ENCODE measurements at places on chromosomes 2 and 18. TPM values are rescaled to one million over a fixed set of nuclear protein-coding genes. Genes with fewer than 3 reads are reported as not detected.

DNA sequence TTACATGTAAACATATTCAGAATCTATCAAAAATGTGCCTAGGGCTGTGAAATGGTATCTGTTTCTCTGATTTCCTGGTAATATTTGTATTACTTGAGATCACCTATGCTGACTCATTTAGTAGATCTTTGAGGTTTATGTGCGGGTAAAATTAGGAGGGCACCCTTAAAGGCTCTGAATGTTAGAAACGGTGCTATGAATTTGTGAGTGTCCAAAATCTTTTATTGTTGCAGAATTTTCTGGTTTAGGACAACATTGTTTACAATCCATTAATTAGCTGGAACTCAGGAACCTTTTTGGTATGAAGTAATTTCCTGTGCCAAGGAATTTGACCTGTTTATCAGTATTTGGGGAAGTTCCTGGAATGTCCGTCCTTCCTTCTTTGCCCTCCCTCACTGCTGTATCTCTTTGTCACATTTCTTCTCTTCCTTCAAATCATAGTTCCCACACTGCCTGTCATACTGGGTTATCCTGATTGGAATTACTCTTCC, 130.5 kb downstream of the TANC1 start:
- peaks cover 4% of the 10 kb centered on the region for H3K36me3 ChIP-seq
- H3K4me3 ChIP-seq: no peak overlapping the region
- DNase-seq: peak; percentile 45
- H3K27me3 ChIP-seq: no peaks in the 10 kb centered on the region
- H3K27ac ChIP-seq: peak overlapping the region; percentile 56

Gene ASXL3
- under 0.01 TPM for total RNA-seq

Gene CYTIP
- not detected for total RNA-seq

DNA sequence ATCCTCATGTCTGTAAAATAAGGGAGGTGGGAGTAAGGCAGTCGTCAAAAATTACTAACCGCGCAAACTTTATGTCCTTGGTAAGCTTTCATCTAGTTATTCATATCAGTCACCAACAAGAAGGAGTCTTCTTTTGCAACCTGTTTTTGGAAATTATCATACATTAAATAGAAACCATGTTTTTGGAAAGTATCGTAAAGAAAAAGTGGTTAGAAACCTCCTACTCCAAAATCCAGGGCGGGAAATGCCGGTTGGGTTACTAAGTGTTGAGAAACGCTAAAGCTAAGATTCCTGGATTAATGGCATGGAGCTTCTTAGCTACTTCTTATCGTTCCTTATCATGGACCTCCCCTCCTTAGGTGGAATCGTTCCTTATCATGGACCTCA, 778 bp downstream of the BBS5 start:
- peak overlapping the region; percentile 21 for H3K27ac ChIP-seq
- 0 out of 2 replicates have a peak, but pooled peaks cover 1% of the 10 kb centered on the region for H3K36me3 ChIP-seq
- peak overlapping the region; percentile 60 for H3K4me3 ChIP-seq

GRCh38 chr2:31365834-31366505, 48.6 kb downstream of the XDH start:
- no peak overlapping the region for H3K27ac ChIP-seq
- no peak for DNase-seq
- H3K4me1 ChIP-seq: no peaks in the 10 kb centered on the region
- no peak overlapping the region for H3K4me3 ChIP-seq

Gene TPO
- not detected for total RNA-seq

GRCh38 chr18:22069916-22070315, 99.5 kb upstream of the GATA6 start:
- DNase-seq: no peak
- H3K4me1 ChIP-seq: no peaks in the 10 kb centered on the region
- peaks cover 35% of the 10 kb centered on the region for H3K27me3 ChIP-seq
- no peak overlapping the region for H3K4me3 ChIP-seq
- no peak overlapping the region for H3K27ac ChIP-seq
- no peaks in the 10 kb centered on the region for H3K36me3 ChIP-seq

Gene NOP58
- total RNA-seq: 117 TPM

Gene MRPL19
- total RNA-seq: 48.0 TPM

DNA sequence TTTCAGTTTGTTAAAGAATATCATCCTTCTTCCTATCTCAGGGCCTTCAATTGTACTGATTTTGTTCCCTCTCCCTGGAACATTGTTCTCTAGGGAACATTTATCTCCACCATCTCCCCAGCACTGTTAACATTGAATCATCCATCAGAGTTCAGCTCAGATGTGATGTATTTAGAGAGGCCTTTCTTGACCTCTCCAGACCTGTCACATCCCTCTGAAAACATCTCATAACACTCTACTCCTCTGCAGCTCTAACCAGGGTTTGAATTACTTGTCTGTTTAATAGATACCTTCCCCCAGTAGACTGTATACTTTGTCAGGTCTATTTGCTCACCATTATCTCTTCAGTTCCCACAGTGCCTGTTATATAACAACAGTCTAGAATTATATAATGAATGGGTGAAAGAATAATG, 98.6 kb downstream of the GALNT1 start:
- H3K36me3 ChIP-seq: peaks cover 5% of the 10 kb centered on the region
- DNase-seq: no peak
- no peak overlapping the region for H3K4me3 ChIP-seq
- H3K4me1 ChIP-seq: peaks cover 6% of the 10 kb centered on the region

Gene MATN3
- total RNA-seq: 1.1 TPM

Gene ZSWIM2
- not detected for total RNA-seq

GRCh38 chr2:217371781-217372213, 511.9 kb upstream of the TNP1 start:
- H3K27ac ChIP-seq: peak overlapping the region; percentile 73
- no peaks in the 10 kb centered on the region for H3K27me3 ChIP-seq
- DNase-seq: no peak
- H3K36me3 ChIP-seq: no peaks in the 10 kb centered on the region

DNA sequence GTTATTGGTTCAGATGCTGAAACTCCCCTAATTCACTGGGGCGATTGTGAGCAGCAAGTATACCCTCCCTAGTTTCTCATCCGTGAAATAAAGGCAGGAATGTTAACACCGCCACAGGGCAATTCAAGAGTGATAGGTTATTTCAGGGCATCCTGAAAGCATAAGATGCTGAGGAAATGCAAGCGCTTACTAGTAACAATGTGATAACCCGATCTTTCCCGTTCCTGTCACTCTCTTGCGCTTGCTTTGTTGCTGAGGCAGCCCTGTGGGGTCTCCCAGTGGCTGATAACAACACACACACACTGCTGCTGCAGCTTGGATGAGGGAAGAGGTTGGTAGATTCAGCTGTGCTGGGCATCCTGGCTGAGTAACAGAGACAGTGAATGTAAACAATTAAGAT, 259.3 kb downstream of the AGPS start:
- H3K27ac ChIP-seq: no peak overlapping the region
- H3K36me3 ChIP-seq: no peaks in the 10 kb centered on the region
- no peaks in the 10 kb centered on the region for H3K4me1 ChIP-seq
- peaks cover 3% of the 10 kb centered on the region for H3K27me3 ChIP-seq
- no peak for DNase-seq
- no peak overlapping the region for H3K4me3 ChIP-seq

- no peaks in the 10 kb centered on the region for H3K27me3 ChIP-seq
- H3K27ac ChIP-seq: no peak overlapping the region
- no peak overlapping the region for H3K4me3 ChIP-seq
- no peaks in the 10 kb centered on the region for H3K36me3 ChIP-seq
Measured at GRCh38 chr18:9413576-9413975, 61.7 kb upstream of the RALBP1 start.

GRCh38 chr2:174607989-174608865, 10.6 kb upstream of the WIPF1 start:
- no peak overlapping the region for H3K27ac ChIP-seq
- H3K4me1 ChIP-seq: peaks cover 2% of the 10 kb centered on the region
- no peaks in the 10 kb centered on the region for H3K36me3 ChIP-seq
- no peak overlapping the region for H3K4me3 ChIP-seq
- no peak for DNase-seq
- no peaks in the 10 kb centered on the region for H3K27me3 ChIP-seq

Gene FBXO36
- total RNA-seq: 2.2 TPM

Gene PDE11A
- total RNA-seq: 0.56 TPM

DNA sequence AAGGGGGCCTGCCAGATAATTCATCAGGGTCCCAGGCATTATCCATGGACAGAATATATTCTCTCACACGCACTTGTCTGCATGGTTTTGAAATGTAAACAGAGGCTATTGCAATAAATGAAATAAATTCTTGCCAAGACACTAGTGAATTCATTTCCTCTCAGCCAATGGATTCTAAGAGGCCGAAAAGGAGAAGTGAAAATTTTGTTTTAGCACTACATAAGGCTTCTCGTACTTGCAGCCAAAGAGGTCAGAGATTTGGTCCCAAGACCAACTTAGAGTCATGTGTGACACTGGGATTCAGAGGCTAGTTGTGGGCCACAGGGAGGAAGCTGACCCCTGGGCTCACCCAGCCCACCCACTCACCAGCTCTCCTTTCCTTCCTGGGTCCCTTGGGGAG, 184.1 kb upstream of the GLI2 start:
- peak; percentile 32 for DNase-seq
- no peak overlapping the region for H3K4me3 ChIP-seq
- H3K36me3 ChIP-seq: no peaks in the 10 kb centered on the region

- H3K27me3 ChIP-seq: no peaks in the 10 kb centered on the region
- peaks cover 4% of the 10 kb centered on the region for H3K4me1 ChIP-seq
- no peak for DNase-seq
- H3K36me3 ChIP-seq: no peaks in the 10 kb centered on the region
Measured at GRCh38 chr2:146125551-146125950, 1605.6 kb upstream of the ZEB2 start.

DNA sequence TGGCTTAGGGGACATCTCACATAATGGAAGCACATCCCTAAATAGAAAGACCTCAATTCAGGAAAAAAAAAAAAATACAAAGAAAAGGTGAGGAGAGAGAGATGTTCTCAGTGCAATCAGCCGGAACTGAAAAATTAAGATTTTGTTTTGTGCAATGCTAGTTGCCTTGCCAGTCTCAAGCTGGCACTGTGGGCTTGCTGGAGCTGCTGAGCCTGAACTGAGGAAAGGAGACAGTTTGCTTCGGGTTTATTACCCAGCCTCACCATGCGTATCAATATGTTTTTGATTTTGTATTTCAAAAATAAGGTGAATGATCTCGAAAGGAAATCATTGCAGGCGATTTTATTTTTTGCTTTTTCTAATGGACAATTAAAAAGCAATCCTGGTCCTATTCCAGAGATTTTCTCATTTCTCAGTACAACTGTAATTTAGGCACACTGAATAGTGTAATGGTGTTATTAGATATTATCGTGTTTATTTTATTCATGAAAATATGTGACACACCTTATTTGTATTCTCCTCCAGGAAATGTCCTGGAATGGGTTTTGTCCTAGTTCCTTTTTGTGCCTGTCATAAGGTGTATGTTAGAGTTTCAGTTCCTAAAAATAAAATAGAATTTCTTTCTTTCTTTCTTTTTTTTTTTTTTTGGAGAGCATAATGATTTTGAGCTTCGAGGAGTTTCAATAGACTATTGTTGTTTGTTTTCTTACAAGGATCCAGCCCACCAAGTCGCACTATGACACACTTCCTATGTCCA, 72.8 kb upstream of the ZEB2 start:
- no peaks in the 10 kb centered on the region for H3K36me3 ChIP-seq
- peaks cover 13% of the 10 kb centered on the region for H3K27me3 ChIP-seq
- DNase-seq: no peak
- H3K4me1 ChIP-seq: peaks cover 4% of the 10 kb centered on the region
- no peak overlapping the region for H3K27ac ChIP-seq

Gene FEV
- total RNA-seq: not detected

Gene FAM228A
- not detected for total RNA-seq

Gene CCDC85A
- total RNA-seq: 2.8 TPM

Gene PXDN
- 153 TPM for total RNA-seq

DNA sequence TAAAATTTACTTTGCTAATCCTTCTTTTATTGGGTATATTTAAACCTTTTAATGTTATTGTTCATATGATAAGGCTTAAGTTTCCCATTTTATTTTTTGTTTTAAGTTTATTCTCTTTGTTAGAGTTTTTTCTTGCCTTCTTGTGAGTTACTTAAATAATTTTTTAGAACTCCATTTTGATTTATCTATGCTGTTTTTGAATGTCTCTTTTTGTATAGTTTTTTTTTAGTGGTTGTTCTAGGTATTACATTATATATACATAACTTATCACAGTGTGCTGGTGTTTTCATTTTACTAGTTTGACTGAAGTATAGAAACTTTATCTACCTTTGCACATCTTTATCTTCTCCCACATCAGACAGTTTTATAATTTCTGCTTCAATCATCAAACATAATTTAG, 49.4 kb upstream of the TGFA start:
- no peaks in the 10 kb centered on the region for H3K36me3 ChIP-seq
- no peak for DNase-seq
- H3K27ac ChIP-seq: no peak overlapping the region
- H3K27me3 ChIP-seq: no peaks in the 10 kb centered on the region

Gene B3GNT7
- total RNA-seq: under 0.01 TPM

- H3K36me3 ChIP-seq: no peaks in the 10 kb centered on the region
- no peaks in the 10 kb centered on the region for H3K27me3 ChIP-seq
- no peaks in the 10 kb centered on the region for H3K4me1 ChIP-seq
Measured at GRCh38 chr18:50131591-50131990, 63.4 kb downstream of the MYO5B start.

DNA sequence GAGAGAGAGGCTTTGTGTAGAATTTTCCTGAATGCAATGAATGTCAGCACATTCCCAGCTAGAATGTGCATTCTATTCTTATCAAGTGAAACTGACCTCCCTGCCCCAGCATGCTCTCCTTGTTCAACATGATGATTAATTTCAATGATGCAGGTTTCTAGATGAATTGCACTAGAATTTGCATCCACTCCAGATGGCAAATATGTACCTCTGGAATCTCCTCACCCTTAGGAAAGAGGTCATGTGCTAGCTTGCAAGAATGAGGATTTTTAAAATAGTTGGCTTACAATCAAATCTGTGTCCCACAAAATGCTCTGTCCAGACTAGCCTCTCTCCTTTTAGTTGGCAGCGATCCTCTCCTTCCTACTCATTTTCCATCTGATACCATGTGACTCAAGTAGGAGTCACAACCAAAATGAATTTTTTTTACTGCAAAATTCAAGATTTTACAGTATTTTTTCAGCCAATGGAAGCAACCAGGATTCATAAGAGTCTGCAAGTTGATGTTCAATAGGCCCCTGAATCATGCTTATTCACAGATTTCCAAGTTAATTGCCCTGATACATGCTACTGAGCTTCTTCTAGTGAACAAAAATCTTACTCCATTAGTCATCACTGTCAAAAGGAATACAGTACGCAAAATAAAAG, 21.0 kb upstream of the STAT4 start:
- peaks cover 23% of the 10 kb centered on the region for H3K4me1 ChIP-seq
- peak overlapping the region; percentile 57 for H3K27ac ChIP-seq
- no peaks in the 10 kb centered on the region for H3K36me3 ChIP-seq
- H3K4me3 ChIP-seq: no peak overlapping the region
- peak; percentile 97 for DNase-seq

DNA sequence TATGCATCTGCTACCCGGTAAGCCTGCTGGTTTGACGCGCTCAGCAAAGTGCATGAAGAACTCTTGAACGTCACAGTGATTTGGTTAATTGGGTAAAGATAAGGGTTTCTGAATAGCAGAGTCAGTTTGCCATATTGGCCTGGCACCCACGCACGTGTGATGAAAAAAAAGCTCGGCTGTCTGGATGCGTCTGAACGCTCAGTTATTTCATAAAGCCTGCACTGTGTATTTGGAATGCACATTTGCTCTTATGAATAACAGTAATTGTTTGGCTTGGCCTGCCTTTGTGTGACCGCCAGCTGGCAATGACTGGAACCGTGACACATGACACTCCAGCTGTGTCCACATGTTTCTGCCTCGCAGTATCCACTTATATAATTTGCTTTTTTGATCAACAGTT, 129.2 kb upstream of the MEIS1 start:
- peaks cover 16% of the 10 kb centered on the region for H3K27me3 ChIP-seq
- H3K4me1 ChIP-seq: no peaks in the 10 kb centered on the region
- H3K27ac ChIP-seq: no peak overlapping the region
- no peak overlapping the region for H3K4me3 ChIP-seq
- peak; percentile 2 for DNase-seq
- no peaks in the 10 kb centered on the region for H3K36me3 ChIP-seq

Gene PTPRN
- total RNA-seq: 5.2 TPM

Gene HOXD10
- total RNA-seq: not detected
